Stimulated activated naive CD8-positive, alpha-beta T cell treated with anti-CD3 and anti-CD28 coated beads, Interleukin-15, amount 100 ng/mL, for 72 hours (primary cell): ENCODE measurements at places on chromosomes 12 and 14.

DNA sequence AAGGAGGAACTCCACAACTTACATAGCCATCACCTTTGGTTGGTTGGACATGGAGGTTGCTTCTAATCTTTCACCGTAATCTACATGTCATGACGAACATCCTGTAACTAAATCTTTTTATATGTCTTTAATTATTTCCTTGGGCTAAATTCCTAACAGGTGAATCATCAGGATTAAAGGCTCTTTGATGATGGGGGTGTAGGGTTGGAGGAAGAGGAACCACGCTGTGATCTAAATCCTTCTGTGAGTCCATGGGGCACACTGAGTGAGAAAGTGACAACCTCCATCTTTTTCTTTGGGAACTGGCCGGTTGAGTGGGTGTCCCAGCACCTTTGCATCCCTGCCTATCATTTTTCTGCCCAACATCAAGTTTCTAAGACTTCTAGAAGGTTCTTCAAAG lies 31.1 kb upstream of the MAP1LC3B2 start:
- no peak for DNase-seq

DNA sequence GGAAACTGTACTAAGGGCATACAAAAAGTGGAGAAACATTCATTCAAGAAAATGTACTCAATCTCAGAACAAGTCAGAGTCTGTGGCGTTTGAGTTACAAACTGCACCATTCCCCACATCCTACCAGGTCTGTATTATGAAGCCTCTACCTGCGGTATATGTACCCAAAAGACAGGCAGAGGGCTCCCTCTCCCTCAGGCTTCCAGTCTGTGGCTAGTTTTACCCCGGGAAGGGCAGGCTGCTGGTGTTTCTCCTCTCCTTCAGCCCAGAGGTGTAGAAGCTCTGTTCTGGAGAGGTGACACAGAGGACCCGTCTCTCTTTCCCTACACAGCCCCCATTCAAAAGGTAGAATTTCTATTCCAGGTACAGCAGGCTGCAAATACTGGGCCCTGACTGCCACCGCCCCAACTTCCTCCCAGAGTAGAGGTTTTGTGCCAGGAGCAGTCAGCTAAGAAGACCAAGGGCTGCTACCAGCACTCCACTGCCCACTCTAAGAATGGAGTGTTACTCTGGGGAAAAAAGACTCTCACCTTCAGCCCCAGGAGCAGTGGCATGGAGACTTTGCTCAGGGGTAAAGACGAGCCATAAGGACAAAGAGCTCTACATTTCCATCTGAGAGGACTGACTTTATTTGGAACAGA lies 39.4 kb downstream of the PARP11 start:
- DNase-seq: no peak

DNA sequence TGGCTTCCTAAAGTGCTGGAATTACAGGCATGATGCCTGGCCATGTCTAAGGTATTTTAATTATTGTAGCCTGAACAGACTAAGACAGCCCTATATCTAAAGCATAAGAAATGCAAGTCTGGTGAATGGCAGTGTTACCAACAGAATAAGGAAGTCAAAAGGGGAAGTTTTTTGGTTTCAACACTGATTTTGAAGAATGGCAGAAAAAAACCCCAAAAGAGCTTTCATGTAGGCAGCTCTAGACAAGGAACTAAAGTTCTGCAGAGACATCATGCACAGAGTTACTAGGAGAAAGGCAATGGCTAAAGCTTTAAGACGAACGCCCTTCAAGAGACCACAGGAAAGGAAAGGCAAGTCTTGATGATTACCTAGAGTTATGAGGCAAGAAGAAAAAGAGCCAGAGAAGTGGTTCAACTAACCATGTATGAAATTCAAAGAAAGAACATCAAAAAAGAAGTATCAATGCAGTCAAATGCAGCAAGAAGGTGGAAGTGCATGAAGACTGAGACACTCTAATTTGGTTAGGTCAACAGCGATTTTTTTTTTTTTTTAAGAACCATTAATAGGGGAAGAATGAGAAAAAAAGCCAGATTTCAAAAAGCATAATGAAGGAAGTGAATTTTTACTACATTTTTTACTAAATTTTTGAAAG lies 50.8 kb downstream of the RPS6KA5 start:
- no peak for DNase-seq

DNA sequence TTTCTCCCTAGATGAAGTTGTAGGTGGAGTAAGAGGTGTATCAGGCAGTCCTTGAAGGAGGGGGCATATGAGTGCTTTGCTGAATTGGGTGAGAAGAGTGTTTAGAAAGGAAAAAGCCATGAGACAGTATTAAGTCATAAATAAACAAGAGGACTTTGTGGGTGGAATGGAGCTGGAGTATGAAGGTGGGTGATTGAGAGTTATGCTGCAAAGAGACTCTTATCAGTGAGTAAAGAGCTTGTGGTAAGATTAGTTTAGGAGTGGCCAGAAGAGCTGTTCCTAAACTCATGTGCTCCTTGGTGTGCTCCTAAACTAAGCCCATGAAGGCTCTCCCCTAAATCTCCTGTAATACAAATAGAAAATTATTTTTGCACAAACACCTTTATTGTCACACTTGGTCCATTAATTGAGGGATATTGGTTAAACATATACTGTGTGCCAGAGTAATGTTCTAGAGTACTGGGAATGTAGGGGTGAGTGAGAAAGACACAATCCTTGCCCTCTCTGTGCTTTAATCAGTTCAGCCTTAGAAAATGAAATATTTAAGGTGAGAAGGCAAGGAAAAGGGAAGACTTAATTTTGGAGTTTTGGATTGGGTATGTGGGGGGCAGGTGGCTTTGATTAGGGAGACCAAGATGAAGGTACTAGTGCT lies 9.8 kb downstream of the CHPT1 start:
- no peak for DNase-seq

DNA sequence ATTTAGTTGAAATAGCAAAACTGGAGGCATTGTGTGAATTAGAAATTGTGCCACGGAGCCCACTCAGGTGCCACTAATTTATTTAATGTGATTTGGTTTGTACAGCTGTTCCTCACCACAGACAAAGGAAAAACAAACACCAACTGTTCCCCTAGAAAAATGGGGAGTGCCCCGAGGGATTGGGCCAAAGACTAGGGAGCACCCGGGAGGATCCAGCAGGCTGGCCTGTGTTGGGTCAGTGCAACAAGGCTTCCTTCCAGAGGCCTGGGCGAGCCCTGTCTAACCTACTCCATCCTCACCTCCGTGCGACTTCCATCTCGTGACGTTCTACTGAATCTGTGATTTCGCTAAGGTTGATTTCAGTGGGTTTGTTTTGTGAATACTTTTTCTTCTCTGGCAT lies 206.2 kb downstream of the CHST11 start:
- DNase-seq: no peak

DNA sequence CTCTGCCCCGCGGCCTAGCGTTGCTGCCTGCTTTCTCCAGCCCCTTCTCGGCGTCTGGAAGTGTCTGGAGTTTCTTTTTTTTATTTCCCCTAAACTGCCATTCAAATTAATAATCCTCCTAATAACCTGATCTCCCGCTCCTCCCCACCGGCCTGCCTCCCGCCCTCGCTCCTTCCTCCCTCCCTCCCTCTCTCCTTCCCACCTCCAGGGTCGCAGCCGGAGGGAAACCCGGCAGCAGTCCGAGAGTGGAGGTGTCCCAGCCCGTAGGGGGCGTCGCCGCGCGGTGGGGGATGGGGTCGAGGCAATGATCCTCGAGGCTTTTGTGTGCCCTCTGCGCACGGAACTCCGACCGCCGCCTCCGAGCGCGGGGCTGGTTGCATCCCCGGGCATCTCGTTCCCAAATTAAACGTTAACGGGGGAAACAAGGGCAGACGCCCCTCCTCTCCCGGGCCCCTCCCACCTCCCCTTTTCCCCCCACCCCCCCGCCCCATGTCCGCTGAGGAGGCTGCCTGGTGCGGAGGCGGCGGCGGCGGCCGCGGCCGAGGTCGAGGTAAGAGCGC lies 1.0 kb upstream of the SOCS2 start:
- peak; percentile 80 for DNase-seq

- no peak for DNase-seq
Observed at GRCh38 chr12:124713041-124713435, 145.6 kb upstream of the NCOR2 start.

DNA sequence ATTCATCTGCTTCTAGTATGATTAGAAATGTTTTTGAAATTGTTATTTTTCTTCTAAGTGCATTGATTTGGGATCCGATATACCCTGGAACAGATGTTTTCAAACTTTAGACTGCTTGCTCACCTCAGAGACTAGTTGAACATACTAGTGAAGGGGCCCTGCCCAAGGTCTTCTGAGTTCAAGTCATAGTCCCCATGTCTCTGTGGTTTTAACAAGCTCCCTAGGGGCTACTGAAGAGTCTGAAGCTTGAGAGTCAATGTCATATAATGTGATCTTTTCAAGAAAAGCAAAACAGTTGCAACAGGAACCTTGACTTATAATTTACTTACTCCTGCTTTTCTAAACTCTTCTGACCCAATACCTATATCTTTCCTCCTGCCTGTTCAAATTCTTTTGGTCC lies 7.5 kb upstream of the UBE2N start:
- DNase-seq: no peak
